ENCODE measurements at places on chromosomes 16 and 17. TPM values are rescaled to one million over a fixed set of nuclear protein-coding genes. Genes with fewer than 3 reads are reported as not detected.
A peak's percentile ranks its signal among the peaks of the same experiment; 100 is the strongest.

DNA sequence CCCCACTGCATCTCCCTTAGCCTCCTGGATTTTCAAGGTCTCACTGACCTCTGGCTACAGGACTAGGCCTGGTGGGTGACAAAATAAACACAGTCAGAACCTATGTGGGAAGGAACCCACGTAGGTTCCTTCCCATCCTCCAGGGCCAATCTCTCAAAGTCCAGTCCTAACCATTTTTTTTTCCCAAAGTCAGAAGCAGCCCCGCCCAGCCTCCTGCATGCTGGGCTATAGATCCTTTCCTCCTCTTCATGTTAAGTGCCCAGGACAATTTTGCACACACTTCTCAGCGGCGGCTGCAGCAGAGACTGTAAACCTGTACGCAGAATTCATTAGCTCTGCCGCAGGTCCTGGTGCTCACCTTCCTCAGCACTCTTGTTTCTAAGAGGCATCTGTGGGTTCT, 285.8 kb downstream of the NPIPA8 start:
- H3K27ac ChIP-seq: no peak overlapping the region
- H3K27me3 ChIP-seq: peaks cover 24% of the 10 kb centered on the region
- H3K4me3 ChIP-seq: no peak overlapping the region
- no peaks in the 10 kb centered on the region for H3K4me1 ChIP-seq
- H3K36me3 ChIP-seq: no peaks in the 10 kb centered on the region
- DNase-seq: no peak

GRCh38 chr16:70735141-70735979, 49.5 kb upstream of the MTSS2 start:
- H3K4me1 ChIP-seq: peaks cover 19% of the 10 kb centered on the region
- no peak for DNase-seq
- no peak overlapping the region for H3K27ac ChIP-seq
- H3K36me3 ChIP-seq: peaks cover 26% of the 10 kb centered on the region

Gene AOC2
- not detected for polyA plus RNA-seq

DNA sequence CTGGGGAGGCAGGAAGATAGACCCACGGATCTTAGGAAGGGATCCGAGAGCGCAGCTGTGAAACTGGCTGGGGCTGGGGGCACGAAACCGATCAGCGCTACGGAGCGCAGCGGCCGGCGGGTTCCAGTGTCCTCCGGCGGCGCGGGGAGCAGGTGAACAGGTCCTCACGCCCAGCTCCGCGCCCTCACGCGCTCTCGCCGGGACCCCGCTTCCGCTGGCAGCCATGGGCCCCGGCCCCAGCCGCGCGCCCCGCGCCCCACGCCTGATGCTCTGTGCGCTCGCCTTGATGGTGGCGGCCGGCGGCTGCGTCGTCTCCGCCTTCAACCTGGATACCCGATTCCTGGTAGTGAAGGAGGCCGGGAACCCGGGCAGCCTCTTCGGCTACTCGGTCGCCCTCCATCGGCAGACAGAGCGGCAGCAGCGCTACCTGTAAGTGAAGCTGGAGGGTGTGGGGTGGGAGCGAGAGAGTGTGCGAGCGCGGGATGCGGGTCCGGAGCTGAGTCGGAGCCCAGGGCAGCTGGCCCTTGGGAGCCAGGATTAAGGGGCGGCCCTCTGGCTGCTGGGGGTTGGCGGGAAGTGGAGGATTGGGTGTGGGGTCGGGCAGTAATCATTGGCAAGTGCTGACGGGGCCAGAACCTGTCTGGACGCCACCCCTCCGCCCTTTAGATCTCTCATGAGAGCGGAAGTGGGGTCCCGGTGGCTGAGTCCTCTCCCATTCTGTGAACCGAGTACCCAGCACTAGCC, 479 bp downstream of the ITGA3 start:
- H3K27me3 ChIP-seq: peaks cover 84% of the 10 kb centered on the region
- H3K4me1 ChIP-seq: peaks cover 24% of the 10 kb centered on the region
- no peak overlapping the region for H3K27ac ChIP-seq
- H3K36me3 ChIP-seq: no peaks in the 10 kb centered on the region
- H3K4me3 ChIP-seq: peak overlapping the region; percentile 94
- peak; percentile 20 for DNase-seq

- H3K4me3 ChIP-seq: no peak overlapping the region
- H3K27ac ChIP-seq: peak overlapping the region; percentile 50
- DNase-seq: no peak
- no peaks in the 10 kb centered on the region for H3K27me3 ChIP-seq
These were observed 68.8 kb upstream of the RCVRN start for GRCh38 chr17:9973669-9974447.

DNA sequence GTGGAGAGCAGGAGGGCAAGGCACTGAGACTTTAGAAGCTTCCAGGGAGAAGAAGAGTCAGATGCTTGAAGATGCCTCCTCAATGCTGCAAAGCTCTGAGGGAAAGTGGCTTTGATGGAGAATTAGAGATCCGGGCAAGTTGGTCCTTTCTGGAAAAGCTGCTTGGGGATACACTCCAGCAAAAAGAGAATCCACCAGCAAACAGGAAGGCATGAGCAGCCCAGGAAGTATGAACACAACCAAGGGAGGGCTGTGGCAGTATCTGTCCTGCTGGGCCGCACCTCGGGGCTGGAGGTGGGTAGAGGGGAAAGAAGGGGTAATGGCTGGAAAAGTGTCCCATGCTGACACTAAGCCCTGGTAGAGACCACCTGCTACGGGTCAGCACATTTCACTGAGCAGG, 5.3 kb downstream of the LMF1 start:
- no peak for DNase-seq
- H3K4me1 ChIP-seq: peaks cover 15% of the 10 kb centered on the region
- no peak overlapping the region for H3K4me3 ChIP-seq

Gene TNRC6C
- polyA plus RNA-seq: 2.0 TPM

Gene TPSG1
- polyA plus RNA-seq: not detected

Gene PRSS27
- polyA plus RNA-seq: not detected

DNA sequence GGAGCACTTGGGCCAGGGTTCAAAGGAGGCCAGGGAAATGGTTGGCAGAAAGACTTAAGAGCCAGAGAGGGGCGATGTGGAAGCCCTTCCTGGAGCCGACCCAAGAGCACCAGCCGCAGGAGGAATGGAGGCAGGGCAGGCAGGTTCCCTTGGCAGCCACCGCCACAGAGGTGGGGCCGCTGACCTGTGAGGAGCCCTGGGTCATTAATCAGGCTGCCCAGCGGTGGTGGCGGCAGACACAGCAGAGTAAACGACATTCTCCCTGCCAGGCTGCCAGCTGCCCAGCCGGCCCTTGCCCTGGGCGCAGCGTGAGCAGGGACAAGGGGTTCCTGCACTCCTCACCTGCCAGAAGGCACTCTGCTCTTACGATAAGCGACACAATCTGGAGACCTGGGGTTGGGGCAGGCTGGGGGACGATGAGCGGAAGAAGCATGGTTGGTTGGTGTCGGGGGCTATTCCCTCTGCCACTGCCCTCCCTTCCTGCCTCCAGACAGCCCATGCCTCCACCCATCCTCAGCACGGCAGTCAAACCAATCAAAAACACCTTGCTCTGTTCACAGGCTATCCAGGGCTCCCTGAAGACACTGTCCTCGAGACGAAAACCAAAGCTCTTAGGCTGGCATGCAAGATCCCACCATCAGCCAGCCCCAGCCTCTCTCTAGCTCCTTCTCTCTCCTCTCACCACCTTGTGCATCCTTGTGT, 40.9 kb downstream of the PLXDC1 start:
- no peak overlapping the region for H3K4me3 ChIP-seq
- no peaks in the 10 kb centered on the region for H3K36me3 ChIP-seq
- H3K4me1 ChIP-seq: no peaks in the 10 kb centered on the region
- peaks cover 40% of the 10 kb centered on the region for H3K27me3 ChIP-seq
- H3K27ac ChIP-seq: no peak overlapping the region

Gene AKAP1
- 11.3 TPM for polyA plus RNA-seq

DNA sequence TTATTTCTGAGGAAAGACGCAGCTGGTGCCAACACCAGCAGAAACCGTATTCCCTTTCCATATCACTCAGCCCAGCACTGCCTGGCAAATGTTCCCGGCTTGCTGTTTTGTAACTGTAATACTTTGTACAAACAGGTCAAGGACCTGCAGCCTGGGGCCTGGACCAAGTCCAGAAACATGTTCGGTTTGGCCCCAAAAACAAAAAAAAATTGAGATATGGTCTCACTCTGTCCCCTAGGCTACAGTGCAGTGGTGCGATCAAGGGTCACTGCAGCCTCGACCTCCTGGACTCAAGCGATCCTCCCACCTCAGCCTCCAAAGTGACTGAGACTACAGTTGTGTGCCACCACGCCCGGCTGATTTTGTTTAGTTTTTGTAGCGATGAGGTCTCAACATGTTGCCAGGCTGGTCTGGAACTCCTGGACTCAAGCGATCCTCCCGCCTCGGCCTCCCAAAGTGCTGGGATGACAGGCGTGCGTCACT, 1.2 kb downstream of the HAGH start:
- H3K27ac ChIP-seq: peak overlapping the region; percentile 89
- DNase-seq: no peak
- peaks cover 33% of the 10 kb centered on the region for H3K4me1 ChIP-seq
- H3K27me3 ChIP-seq: no peaks in the 10 kb centered on the region

DNA sequence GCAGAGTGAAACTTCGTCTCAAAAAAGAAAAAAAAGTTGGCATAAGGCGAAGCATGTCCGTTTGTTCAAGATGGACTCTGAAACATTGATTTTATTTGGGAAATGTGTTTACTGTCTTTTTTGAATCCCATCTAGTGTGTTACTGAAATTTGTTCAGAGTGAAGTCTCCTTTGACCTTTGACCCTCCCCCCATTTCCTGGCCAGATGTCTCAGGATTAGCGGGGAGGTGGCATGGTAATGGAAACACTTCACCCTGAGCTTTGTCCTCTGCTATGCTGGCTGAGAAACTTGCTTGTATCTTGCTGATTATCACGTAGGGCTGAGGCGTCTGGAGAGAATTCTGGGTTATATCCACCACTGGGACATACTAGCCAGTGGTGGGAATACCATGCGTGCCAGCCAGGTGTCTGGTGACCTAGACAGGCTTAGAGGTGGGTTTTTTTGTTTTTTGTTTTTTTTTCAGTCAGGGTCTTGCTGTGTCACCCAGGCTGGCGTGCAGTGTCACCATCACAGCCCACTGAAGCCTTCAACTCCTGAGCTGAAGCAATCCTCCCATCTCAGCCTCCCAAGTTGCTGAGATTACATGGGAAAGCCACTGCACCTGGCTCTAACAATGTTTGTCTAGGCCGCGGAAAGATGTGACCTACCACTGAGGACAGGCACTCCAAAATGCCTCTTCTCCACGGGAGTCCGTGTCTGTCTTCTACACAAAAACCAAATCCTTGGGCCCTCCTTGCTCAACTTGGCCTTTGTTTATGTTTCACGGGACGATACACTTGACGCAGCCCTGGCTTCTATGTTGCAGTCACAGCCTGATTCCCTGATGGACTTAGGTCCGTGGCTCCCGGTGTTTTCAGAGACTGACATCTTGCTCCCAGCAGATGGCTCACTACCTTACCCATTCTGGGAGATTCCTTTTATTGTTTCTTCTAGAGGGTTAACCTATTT, 6.6 kb upstream of the GALK1 start:
- no peaks in the 10 kb centered on the region for H3K36me3 ChIP-seq
- H3K4me1 ChIP-seq: peaks cover 12% of the 10 kb centered on the region
- H3K4me3 ChIP-seq: no peak overlapping the region
- H3K27me3 ChIP-seq: no peaks in the 10 kb centered on the region
- no peak for DNase-seq

- H3K4me3 ChIP-seq: no peak overlapping the region
- peaks cover 19% of the 10 kb centered on the region for H3K27me3 ChIP-seq
- no peak overlapping the region for H3K27ac ChIP-seq
- no peak for DNase-seq
- H3K4me1 ChIP-seq: no peaks in the 10 kb centered on the region
- H3K36me3 ChIP-seq: no peaks in the 10 kb centered on the region
These were observed 23.9 kb upstream of the TMEM98 start for GRCh38 chr17:32903774-32904673.

- no peak for DNase-seq
- peaks cover 23% of the 10 kb centered on the region for H3K36me3 ChIP-seq
- H3K27me3 ChIP-seq: no peaks in the 10 kb centered on the region
- H3K4me3 ChIP-seq: peak overlapping the region; percentile 99
- H3K4me1 ChIP-seq: peaks cover 35% of the 10 kb centered on the region
These were observed 787 bp downstream of the PRKAR1A start for GRCh38 chr17:68512960-68513474.

- peaks cover 41% of the 10 kb centered on the region for H3K36me3 ChIP-seq
- peak overlapping the region; percentile 74 for H3K4me3 ChIP-seq
- peak; percentile 32 for DNase-seq
- H3K27ac ChIP-seq: peak overlapping the region; percentile 88
- peaks cover 60% of the 10 kb centered on the region for H3K4me1 ChIP-seq
- no peaks in the 10 kb centered on the region for H3K27me3 ChIP-seq
These were observed 62.8 kb downstream of the GRB7 start for GRCh38 chr17:39800540-39800939.
